ENCODE measurements at places on chromosomes 16 and 17.

DNA sequence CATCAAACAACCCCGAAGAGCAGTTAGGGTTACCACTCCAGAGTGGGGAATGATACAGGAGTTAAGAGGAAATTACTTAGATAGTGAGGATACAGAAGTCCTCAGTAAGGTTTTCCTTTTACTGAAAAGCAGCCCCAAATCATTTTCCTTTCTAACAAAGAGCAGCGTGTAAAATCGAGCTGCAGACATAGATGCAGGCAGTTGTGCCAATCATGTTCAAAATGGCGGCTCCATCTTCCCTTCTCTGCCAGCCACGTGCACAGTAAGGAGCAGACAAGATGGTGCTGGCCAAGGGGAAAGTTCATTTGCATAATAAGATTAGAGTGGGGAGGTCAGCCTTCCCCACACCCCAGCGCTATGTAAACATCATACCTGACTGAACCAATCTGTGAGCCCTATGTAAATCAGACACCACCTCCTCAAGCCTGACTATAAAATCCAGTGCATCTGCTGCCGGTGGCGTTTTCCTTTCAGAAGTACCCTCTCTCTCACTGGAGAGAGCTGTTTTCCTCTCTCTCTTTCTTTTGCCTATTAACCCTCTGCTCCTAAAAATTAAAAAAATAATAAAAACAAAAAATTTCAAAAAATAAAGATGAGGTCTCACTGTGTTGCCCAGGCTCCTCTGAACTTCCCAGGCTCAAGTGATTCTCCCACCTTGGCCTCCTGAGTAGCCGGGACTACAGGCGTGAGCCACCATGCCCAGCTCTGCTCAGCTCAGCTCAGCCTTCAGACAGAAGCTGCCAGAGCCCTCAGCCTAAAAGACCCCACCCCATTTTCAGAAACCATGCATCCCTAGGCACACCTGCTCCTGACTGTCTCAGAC, 2.6 kb upstream of the SRL start:
- no peak for DNase-seq

- no peak for DNase-seq
Observed at GRCh38 chr17:80482555-80483308, 6.3 kb upstream of the NPTX1 start.

DNA sequence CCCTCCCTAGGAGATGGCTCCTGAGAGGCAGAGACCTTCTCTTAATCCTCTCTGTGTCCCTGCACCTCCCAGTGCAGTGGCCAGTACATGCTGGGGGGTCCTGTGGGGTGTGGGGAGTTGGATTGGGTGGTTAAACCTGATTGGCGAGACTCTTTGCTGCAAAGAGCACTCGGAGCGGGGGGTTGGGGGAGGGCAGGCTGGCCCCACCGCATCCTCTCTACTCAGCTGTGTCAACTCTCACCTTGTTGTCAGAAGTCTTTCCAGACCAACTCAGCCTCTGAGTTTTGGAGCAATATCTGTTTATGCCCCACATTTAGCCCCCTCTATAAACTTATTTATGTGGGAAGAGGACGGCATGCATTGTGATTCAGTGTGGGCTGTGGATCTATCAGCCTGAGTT, 40.0 kb downstream of the SMARCE1 start:
- peak; percentile 60 for DNase-seq

DNA sequence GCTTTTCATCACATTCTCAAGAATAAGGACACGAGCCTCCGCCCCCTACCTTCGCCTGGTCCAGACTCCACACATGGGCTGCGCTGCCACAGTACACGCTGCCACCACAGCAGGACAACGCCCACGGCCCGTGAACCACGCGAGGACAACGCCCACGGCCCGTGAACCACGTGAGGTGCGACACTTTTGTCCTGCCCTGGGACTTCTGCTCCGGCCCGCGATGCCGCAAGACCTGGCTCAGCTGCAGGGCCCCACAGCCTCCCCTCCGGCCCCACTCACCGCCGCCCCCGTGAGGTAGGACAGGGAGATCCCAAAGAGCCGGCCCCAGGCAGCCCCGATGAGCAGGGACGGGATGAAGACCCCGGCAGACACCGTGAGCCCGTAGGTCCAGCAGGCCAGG, 5.9 kb upstream of the CCDC154 start:
- DNase-seq, result no peak

DNA sequence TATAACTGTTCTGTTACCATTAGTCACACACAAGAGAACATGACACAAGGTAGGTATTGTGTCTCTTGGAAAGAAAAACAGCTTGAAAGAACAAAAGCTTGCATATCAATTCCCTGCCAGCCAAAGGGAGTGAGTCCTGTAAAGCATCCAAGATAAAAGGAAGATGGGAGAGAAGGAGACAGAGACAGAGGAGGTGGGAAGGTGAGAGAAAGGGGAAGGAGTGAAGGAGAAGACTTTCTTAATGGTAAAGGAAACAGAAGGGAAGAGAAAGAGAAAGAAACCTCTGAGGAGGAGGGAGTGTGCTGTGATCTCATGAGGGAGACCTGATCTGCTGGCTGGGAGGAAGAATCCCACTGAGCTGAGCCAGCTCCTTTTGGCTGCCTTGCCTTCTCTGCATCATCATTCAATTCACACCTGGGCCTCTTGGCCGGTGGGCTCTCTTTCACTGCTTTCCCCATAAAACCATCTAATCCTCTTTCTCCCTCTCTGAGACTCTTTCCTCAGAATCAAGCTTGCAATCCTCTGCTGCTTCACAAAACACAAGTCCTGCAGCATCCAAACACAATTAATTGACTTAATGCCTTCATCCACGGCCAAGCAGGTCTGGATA, 271.6 kb downstream of the ABCC12 start:
- DNase-seq, result no peak

- no peak for DNase-seq
Observed at GRCh38 chr17:62178579-62178978, 113.5 kb upstream of the MED13 start.

DNA sequence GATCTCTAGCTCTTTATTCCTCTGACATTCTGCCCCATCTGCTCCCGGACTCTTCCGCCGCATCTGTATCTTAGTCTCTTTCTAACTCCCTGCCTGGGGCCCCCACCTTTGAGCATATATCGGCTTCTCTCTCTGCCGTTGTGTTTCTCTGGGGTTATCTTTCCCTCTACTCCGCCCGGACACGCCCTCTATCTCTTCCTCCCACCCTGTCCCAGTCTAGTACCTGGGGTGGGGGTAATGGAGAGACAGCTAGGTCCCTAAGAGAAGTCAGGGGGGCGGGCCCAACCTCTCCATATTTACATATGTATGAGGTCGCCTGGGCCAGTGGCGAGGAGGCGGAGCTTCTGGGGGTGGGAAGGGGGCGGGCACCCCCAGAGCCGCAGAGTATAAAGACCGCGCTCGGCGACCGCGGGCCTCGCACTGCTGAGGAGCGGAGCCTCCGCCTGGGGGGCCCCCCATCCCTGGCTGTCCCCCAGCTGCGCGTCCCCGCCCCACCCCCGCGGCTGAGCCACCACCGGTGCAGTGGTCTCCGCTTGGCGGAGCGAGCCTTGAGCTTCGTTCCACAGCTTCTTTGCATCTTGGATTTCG, at the start of gene ATP1B2:
TSS of gene ATP1B2 (plus strand) at position 418 of the 588 bp plus-strand sequence. CDS start 593 bp downstream, outside the sequence.
- DNase-seq, result peak; percentile 63

All from stimulated activated naive CD8-positive, alpha-beta T cell treated with anti-CD3 and anti-CD28 coated beads, Interleukin-15, amount 100 ng/mL, for 72 hours (primary cell).